ENCODE measurements at places on chromosomes 4 and X.

DNA sequence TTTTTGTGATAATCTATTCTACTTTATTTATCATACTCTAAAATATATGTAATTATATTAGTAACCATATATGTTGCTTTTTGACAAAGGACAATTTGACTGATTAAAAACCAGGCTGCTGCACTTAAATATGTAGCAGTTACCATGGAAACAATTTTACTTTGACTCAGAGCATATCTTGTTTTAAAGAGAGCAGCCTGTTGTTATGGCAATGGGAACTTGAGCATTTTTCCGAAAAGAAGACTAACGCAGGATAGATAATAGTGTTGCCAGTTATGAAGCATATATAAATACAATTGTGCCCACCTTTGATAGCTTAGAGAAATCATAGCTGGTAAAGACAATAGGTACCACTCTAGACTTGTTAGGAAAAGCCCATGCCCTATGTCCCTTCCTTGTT, 283.0 kb downstream of the GASK1B start:
- DNase-seq: no peak

DNA sequence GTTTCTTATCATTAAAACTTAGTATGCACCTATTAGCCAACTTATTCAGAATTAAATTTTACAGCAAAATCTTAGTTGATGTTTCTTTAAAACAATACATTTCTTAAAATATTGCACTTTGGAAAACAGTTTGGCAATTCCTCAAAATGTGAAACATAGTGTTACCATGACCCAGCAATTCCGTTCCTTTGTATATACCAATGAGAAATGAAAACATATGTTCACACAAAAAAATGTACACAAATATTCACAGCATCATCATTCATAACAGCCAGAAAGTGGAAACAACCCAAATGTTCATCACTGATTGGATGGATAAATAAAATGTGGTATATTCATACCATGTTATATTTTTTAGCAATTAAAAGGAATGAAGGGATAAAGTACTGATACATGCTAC, 50.2 kb downstream of the WDR44 start:
- DNase-seq: no peak

- DNase-seq: no peak
Observed at GRCh38 chr4:83516042-83516772, 19.7 kb upstream of the GPAT3 start.

DNA sequence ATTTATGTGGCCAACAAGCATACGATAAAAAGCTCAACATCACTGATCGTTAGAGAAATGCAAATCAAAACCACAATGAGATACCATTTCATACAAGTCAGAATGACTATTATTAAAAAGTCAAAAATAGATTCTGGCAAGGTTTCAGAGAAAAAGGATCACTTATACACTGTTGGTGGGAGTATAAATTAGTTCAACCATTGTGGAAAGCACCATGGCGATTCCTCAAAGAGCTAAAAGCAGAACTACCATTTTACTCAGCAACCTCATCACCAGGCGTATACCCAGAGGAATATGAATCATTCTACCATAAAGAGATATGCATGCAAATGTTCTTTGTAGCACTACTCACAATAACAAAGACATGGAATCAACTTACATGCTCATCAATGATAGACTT, 478.7 kb upstream of the GALNTL6 start:
- no peak for DNase-seq

DNA sequence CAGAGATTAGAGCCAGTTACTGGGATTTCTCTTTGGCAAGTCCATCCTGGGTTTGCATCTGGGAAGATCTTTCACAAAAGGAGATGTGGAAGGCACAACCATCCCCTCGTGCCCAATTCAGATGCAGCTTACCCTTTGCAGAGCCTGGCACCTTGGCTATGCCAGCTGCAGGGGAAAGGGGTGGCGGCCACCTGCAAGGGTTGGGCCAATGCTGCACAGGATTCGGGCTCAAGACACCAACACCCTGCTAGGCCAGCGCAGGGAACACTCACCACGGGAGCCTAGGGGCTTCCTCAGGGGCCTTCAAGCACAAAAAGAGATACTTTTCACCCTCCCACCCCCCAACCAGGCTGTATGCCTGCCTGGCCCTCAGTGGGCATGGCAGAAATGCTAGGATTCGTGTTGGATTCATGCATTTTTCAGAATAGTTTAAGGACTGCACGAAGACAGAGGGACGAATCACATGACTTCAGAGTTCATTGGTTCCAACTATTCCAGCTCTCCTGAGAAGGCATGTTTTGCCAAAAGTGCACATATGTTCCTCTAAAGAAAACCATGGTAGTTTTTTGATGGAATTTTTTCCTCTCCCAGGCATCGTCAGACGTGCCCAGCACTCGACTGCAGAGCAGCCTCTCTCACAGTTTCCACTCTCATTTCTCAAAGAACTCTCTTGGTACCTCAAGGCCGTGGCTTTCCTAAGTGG, 94.4 kb downstream of the PHKA2 start:
- no peak for DNase-seq
